ENCODE measurements at places on chromosomes 16 and 17. TPM values are rescaled to one million over a fixed set of nuclear protein-coding genes. Genes with fewer than 3 reads are reported as not detected.

DNA sequence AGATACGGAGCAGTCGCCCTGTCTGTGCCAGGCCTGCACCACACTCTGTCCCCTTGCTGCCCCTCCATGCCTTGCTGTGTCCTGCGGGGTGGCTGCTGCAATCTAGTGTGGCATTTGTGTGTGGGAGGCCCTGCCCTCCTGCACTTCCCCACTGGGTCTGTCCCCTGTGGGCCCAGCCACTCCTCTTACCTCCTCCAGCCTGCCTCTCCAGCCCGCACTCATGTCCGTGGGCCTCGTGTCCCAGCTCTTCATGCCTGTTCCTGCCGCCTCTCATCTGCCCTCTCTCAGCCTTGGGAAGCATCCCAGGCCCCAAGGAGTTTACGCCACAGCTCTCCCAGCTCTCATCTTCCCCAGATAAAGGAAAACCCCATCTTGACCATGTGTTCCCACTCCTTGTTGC, 26.6 kb downstream of the CRAMP1 start:
- no peak for DNase-seq
- H3K4me1 ChIP-seq = peaks cover 4% of the 10 kb centered on the region
- no peak overlapping the region for H3K4me3 ChIP-seq

- no peaks in the 10 kb centered on the region for H3K4me1 ChIP-seq
- DNase-seq = no peak
- H3K36me3 ChIP-seq = no peaks in the 10 kb centered on the region
- no peak overlapping the region for H3K27ac ChIP-seq
- no peak overlapping the region for H3K4me3 ChIP-seq
- H3K27me3 ChIP-seq = no peaks in the 10 kb centered on the region
These were observed 6.3 kb downstream of the SPNS3 start for GRCh38 chr17:4440021-4440420.

- H3K4me3 ChIP-seq = no peak overlapping the region
- DNase-seq = no peak
- H3K36me3 ChIP-seq = peaks cover 7% of the 10 kb centered on the region
- peaks cover 11% of the 10 kb centered on the region for H3K4me1 ChIP-seq
- no peaks in the 10 kb centered on the region for H3K27me3 ChIP-seq
These were observed 7.0 kb downstream of the VAC14 start for GRCh38 chr16:70793851-70794502.

- no peak for DNase-seq
- no peaks in the 10 kb centered on the region for H3K4me1 ChIP-seq
- H3K27me3 ChIP-seq = no peaks in the 10 kb centered on the region
- peaks cover 10% of the 10 kb centered on the region for H3K36me3 ChIP-seq
- no peak overlapping the region for H3K27ac ChIP-seq
- H3K4me3 ChIP-seq = no peak overlapping the region
These were observed 36.6 kb downstream of the LMF1 start for GRCh38 chr16:934178-934577.

- H3K4me1 ChIP-seq = no peaks in the 10 kb centered on the region
- no peaks in the 10 kb centered on the region for H3K27me3 ChIP-seq
- H3K36me3 ChIP-seq = no peaks in the 10 kb centered on the region
- H3K4me3 ChIP-seq = no peak overlapping the region
These were observed 19.6 kb downstream of the OR1D5 start for GRCh38 chr17:3043737-3044365.

DNA sequence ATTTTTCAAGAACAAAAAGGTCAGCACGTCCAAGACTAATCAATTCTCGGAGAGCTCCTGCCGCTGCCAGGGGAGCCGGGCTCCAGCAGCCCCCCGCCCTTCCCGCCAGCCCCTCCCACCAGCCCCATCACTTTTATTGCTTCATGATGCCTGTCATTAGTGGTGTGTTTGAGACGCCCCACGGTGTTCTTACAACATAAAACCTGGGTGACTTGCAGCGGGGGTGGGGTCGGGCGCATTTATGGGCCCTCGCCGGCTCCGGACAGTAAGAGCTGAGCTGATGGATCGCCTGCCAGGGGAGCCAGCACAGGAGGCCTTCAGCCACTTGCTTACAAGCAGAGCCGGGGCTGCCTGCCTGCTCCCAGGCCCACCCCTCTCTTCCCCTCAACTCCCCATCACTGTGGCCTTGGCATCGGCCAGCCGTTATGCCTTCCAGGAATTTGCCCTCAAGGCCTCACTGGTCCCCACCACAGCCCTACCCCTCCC, 82.9 kb upstream of the CBX4 start:
- no peak for DNase-seq
- H3K27ac ChIP-seq = no peak overlapping the region
- peaks cover 16% of the 10 kb centered on the region for H3K4me1 ChIP-seq
- no peak overlapping the region for H3K4me3 ChIP-seq
- H3K36me3 ChIP-seq = no peaks in the 10 kb centered on the region
- peaks cover 6% of the 10 kb centered on the region for H3K27me3 ChIP-seq

DNA sequence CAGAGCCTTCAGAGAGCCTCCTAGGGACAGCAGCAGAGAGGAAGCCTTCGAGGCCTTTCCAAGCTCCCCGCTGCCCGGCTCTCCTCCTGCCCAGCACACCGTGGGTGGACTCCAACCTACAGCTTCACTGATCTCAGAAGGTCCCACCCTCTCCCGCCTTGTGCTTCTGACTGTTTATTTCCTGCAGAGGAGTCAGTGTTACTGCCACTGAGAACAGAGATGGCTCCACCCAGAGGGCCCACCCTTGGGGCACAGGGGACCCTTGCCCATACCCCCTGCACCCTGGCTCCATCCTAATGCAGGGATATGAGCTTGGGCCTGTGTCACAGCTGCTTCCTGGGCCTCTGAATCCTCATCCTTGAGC, 52.8 kb upstream of the TOB1 start:
- H3K36me3 ChIP-seq = no peaks in the 10 kb centered on the region
- DNase-seq = no peak
- peaks cover 11% of the 10 kb centered on the region for H3K4me1 ChIP-seq
- peak overlapping the region; percentile 17 for H3K27ac ChIP-seq
- H3K4me3 ChIP-seq = no peak overlapping the region

GRCh38 chr16:3187798-3188674, at the start of gene OR1F1:
OR1F1 (plus strand) TSS chr16:3188204.
- DNase-seq = no peak
- no peaks in the 10 kb centered on the region for H3K36me3 ChIP-seq
- no peak within 1 kb of the TSS for H3K27ac ChIP-seq
- peaks cover 19% of the 10 kb centered on the region for H3K4me1 ChIP-seq
- H3K27me3 ChIP-seq = peaks cover 99% of the 10 kb centered on the region

DNA sequence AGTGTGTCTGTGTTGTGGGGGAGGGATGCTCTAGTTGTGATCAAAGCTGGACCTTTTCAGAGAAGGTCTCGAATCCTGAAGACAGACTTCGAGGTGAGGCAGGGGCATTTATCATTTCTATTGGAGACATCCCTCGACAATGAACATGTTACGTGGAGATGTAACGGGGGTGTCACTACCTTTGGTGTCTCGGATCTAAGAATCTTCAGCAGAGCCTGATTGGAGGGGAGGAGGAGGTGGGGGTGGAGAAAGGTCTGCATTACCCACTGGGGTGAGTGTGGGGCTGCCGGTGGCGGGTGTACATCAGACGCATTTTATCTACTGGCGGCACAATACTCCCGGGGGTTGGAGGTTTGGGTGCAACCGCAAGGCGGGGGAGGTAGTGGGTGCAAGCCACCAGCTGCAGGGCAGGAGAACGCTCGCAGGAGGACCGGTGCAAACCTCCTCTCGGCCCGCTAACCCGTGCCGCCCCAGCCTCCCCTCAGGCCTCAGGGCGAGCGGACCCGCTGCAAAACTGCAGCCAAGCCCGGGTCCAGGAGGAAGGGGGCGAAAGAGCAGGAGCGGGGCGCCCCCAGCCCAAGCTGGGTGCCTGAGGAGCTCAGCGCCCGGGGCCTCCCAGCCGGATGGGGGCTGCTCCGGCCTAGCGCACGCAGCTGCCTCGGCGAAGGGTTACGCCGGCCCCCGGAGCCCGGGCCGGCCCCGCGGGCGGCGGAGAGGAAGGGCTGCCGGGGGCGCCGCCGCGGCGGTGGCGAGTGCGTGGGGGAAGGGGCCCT, 735 bp downstream of the ZNF652 start:
- peak overlapping the region; percentile 97 for H3K4me3 ChIP-seq
- H3K4me1 ChIP-seq = peaks cover 40% of the 10 kb centered on the region
- H3K36me3 ChIP-seq = no peaks in the 10 kb centered on the region
- H3K27me3 ChIP-seq = no peaks in the 10 kb centered on the region
- DNase-seq = peak; percentile 77
- peak overlapping the region; percentile 93 for H3K27ac ChIP-seq

- no peak overlapping the region for H3K27ac ChIP-seq
- H3K36me3 ChIP-seq = no peaks in the 10 kb centered on the region
- H3K4me1 ChIP-seq = peaks cover 22% of the 10 kb centered on the region
- no peaks in the 10 kb centered on the region for H3K27me3 ChIP-seq
- no peak overlapping the region for H3K4me3 ChIP-seq
- no peak for DNase-seq
These were observed 43.9 kb downstream of the CREBBP start for GRCh38 chr16:3836641-3837040.

GRCh38 chr17:7856011-7856810, 1.1 kb downstream of the NAA38 start:
- peak overlapping the region; percentile 73 for H3K4me3 ChIP-seq
- peak; percentile 72 for DNase-seq
- no peaks in the 10 kb centered on the region for H3K27me3 ChIP-seq
- peak overlapping the region; percentile 89 for H3K27ac ChIP-seq
- H3K4me1 ChIP-seq = peaks cover 28% of the 10 kb centered on the region
- peaks cover 26% of the 10 kb centered on the region for H3K36me3 ChIP-seq

DNA sequence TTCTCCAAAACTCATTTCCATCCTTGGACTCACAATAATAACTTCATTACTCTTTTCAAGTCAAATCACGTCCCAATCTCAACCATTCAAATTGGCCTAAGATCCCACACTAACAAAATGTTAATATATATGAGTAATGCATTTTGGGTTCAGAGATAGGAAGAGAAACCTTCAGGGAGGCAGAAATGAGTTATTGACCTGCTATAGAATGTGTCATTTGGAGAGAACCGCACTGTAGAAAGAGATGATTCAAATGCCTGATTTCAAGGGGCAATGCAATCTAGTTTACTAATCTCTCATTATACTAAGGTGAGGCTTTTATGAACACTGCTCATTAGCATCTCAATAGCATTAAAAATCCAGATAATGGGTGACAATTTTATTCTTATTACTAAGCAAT, 1595.0 kb upstream of the GOT2 start:
- H3K27ac ChIP-seq = no peak overlapping the region
- no peaks in the 10 kb centered on the region for H3K36me3 ChIP-seq
- H3K27me3 ChIP-seq = no peaks in the 10 kb centered on the region
- H3K4me1 ChIP-seq = no peaks in the 10 kb centered on the region
- no peak for DNase-seq

DNA sequence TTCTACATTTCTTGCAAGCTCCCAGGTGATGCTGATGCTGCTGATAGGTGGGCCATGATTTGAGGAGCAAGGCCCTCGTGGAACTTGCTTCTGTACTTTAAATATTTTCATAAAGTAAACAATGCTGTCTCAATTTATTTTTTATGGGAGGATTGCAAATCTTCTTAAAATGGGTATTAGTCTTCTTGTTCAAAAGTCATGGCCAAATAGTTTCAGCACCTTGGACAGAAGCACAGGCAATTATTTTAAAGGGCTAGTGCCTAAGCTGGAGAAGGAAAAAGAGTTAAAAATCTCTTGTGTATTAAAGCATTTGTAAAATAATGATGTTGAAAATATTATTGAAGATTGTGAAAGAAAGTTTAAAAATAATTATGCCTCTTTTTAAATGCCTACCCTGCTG, 50.5 kb downstream of the GPR139 start:
- no peak for DNase-seq
- no peak overlapping the region for H3K4me3 ChIP-seq
- no peaks in the 10 kb centered on the region for H3K27me3 ChIP-seq
- H3K4me1 ChIP-seq = no peaks in the 10 kb centered on the region
- no peak overlapping the region for H3K27ac ChIP-seq
- no peaks in the 10 kb centered on the region for H3K36me3 ChIP-seq

Gene LLGL1
- 11.7 TPM for total RNA-seq

Gene IQCK
- total RNA-seq = 7.6 TPM

Gene RHBDL1
- 2.0 TPM for total RNA-seq
